ENCODE measurements at places on chromosomes 6 and 20.

- DNase-seq: no peak
These were observed 3.0 kb downstream of the DEFB115 start for GRCh38 chr20:31260326-31260932.

GRCh38 chr20:20782231-20782630, 69.8 kb upstream of the RALGAPA2 start:
- no peak for DNase-seq

GRCh38 chr6:154773610-154774089, 40.4 kb downstream of the SCAF8 start:
- DNase-seq: no peak

- DNase-seq: no peak
These were observed 44.7 kb upstream of the ECI2 start for GRCh38 chr6:4179960-4180651.

- DNase-seq: no peak
These were observed 2.8 kb downstream of the HLA-F start for GRCh38 chr6:29726001-29726400.

Measured in fibroblast of skin of right biceps (primary cell).